ENCODE measurements at places on chromosomes 5 and 9. TPM values are rescaled to one million over a fixed set of nuclear protein-coding genes. Genes with fewer than 3 reads are reported as not detected.

Gene KLHL3
- 3.4 TPM for total RNA-seq

Gene OTP
- not detected for total RNA-seq

Gene PRRX2
- total RNA-seq = 15.1 TPM

Gene FOXD4L3
- not detected for total RNA-seq

Gene SGCD
- total RNA-seq = 24.2 TPM

Gene IFNB1
- not detected for total RNA-seq

Gene PCDHGC4
- 0.90 TPM for total RNA-seq

Gene IFNK
- not detected for total RNA-seq

Gene PCDHA6
- total RNA-seq = 2.9 TPM

Gene THBS4
- 0.53 TPM for total RNA-seq

Gene CDHR2
- total RNA-seq = not detected

Gene SLC6A7
- not detected for total RNA-seq

Gene IL9
- not detected for total RNA-seq

Gene REEP2
- 18.3 TPM for total RNA-seq

Gene SPINK6
- total RNA-seq = not detected

Gene PCDHB13
- total RNA-seq = 0.59 TPM

Gene EQTN
- not detected for total RNA-seq

Gene FOXI1
- not detected for total RNA-seq

Gene ZFR
- total RNA-seq = 52.5 TPM

Gene PRDM9
- total RNA-seq = not detected

Gene PCDHB11
- 0.70 TPM for total RNA-seq

Gene SLC6A18
- not detected for total RNA-seq
